NCI-H2171 treated with DMSO at 0.1 percent for 48 hours (cell line): ENCODE measurements at places on chromosomes 16 and 17.

DNA sequence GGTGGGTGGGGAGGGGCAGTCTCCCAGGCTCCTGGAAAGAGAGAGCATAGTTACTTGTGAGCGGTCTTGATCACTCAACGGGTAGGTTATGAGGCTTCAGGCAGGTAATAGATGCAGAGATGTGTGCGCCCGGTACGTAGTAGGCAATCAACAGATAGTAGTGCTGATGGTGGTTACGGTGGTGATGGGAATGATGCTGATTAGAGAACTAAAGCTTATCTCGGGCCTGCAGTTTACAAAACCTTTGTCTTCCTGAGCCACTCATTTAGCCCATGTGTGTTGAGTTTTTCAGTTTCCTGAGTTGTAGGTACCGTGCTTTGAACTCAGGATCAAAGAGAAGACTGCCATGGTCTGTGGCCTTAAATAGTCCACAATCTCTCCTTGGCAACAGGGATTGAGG is 401.0 kb downstream of the SNX29 start:
- no peak for DNase-seq

GRCh38 chr17:44914148-44914547 is 1.2 kb downstream of the GFAP start:
- peak; percentile 14 for DNase-seq

GRCh38 chr17:40966848-40967247 is at the start of gene KRT39:
KRT39 (minus strand) TSS chr17:40966948; CDS start chr17:40966856, 92 bp downstream.
- no peak for DNase-seq

DNA sequence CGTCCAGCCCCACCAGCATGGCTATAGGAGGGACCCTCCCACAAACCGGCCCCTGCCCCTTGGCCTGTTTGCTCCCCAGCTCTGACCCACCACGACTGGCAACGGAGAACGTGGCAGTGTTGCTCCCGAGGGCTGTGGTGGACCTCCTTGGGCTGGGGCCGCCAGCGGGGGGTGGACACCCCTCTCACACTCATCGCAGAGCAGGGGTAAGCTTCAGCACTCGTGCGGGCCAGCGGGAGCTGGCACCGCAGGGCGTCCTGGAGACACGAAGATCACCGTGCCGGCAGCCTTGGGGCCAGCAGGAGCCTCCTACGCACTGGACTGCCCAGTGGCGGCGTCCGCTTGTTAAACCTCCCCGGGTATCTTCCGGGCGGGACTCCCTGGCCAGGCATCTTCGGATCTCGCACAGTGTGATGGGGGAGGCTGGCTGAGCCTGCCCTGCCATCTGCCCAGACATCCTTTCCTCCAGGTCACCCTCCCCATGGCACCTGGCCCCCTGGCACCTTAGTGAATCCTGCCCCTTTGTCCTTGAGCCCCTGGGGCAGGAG is 53.5 kb downstream of the ABR start:
- no peak for DNase-seq

DNA sequence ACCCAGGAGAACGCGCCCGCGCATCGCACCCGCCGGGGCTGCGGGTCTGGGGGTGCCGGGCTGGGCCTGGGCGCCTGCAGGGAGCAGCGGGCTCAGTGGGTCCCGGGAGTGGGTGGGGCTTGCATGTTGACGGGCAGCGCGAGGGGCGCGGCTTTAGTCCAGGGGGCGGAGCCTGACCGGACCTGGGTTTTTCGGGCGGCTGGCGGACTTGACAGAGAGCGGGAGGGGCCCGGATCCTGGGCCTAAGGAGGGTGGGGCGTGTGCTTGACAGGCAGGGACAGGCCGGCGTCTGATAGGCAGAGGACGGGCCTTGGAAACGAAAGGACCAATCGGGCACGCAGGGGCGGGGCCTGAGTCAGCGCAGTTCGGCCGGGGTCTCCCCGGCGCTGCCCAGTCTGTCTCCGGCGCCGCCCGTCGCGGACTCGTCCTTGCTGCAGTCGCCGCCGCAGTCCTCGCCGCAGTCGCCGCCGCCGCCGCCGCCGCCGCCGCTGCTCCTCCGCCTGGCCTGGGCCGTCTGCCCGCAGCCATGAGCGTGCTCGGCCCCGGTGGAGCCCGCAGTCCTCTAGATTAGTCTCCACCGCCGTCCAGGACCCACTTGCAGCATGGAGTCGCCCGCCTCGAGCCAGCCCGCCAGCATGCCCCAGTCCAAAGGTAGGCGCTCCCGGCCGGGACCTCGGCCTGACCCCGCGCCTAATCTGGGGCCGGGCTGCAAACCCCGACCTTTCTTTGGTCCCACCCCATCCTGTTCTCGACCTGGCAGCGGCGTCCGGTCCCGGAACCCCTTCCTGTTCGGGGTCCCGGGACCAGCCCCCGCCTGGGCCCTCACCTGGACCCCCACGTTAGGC is at the start of gene MAP2K3:
TSS of gene MAP2K3 (plus strand) at position 393 of the 845 bp plus-strand sequence. CDS start at position 603, 210 bp downstream.
- DNase-seq: peak; percentile 97

- no peak for DNase-seq
These were observed 369 bp upstream of the BTBD17 start for GRCh38 chr17:74362069-74362405.

DNA sequence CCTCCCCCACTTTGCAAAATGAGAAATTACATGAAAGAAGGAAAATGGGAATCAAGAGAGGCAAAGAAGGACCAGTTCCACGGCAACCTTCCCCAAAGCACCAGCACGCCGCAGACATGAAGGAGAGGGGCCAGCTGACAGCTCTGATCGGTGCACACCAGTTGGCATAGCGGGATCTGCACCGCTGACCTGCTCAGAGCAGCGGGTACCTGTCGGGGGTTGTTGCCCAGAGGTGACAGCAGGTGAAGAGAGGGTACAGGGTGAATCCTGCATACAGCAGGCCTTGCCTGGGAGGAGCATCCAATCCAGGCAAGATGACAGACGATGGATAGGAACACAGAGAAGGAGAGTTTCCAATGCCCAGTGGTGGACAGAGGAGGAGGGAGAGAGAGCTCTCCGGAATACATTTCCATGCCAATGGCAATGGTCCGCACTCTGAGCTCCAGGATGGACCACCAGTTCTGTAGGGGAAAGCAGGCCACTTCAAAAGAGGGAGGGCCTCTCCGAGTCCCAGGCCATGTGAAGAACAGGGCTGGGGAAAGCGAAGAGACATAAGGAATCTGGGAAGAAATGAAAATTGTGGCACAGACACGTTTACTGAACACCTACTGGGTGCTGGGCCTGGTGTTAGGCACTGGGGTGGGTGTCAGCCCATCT is 24.0 kb downstream of the CEP295NL start:
- peak; percentile 19 for DNase-seq

- no peak for DNase-seq
These were observed 70.7 kb downstream of the OMG start for GRCh38 chr17:31226373-31226772.

GRCh38 chr16:85126705-85127378 is 14.6 kb upstream of the CIBAR2 start:
- DNase-seq: peak; percentile 98

DNA sequence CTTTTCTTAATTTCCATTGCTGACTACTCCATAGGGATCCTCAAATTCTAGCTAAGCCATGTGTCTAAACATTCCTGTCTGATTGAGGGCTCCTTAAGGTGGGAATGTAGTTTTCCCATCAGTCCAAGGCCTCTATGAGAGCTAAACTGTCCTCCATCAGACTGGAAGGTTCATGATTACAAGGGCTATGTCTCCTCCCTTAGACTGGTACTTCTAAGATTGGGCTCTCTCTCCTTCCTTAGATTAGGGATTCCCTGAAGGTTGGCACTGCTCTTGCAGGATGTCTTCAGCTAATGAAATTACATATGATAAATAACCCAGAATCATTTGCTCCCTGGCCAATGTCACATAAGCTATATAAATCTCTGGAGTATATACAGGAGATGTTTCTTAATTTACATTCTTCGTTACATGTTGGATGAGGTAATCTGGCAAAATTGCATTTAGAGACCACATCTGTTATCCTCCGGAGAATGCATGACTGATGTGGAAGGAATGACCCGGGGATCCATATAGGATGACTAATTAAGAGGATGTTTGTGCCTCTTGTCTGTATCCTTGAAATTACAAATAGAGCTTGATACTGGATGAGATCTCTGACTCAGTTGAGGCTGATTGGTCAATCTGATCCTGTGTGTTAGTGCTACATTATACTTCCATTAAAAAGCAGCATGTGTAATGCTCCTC is 14.2 kb downstream of the B4GALNT2 start:
- no peak for DNase-seq

DNA sequence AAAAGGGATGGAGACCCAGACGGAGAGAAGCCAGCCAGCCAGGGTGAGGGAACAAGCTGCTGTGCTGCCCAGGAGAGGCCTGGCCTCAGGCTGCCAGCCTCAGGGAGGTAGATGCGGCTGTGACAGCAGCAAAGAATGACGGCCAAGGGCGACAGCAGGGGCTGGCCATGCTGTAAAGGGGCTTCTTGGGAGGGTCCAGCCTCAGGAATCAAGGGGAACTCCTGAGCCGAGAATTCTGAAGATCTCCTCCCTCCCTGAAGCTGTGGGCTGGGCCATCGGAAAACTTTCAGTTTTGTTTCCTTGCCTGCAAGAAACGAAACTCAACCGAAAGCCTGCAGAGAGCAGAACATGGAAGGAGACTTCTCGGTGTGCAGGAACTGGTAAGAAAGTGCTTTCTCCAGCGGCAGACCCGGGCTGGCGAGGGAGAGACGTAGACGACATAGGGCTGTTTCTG is at the start of gene XAF1:
TSS of gene XAF1 (plus strand) at position 316 of the 454 bp plus-strand sequence. CDS start at position 349, 33 bp downstream.
- no peak for DNase-seq

DNA sequence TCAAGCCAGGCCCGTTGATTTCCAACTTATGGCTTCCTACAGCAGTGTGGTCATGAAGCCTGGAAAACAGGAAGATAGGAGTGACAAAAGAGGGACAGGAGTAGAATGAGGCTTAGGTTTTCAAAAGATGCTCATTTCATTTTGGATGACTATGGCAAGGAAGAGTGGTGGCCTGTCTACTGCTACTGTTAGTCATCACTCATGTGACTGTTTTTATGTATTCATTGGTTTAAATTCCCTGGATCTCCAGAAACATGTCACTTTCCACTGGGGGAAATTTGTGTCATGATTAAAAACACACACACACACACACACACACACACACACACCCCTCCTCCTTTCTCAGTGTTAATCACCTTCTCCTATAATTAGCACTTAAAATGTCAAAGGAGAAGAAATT is 1.1 kb upstream of the CYLD start:
- no peak for DNase-seq

DNA sequence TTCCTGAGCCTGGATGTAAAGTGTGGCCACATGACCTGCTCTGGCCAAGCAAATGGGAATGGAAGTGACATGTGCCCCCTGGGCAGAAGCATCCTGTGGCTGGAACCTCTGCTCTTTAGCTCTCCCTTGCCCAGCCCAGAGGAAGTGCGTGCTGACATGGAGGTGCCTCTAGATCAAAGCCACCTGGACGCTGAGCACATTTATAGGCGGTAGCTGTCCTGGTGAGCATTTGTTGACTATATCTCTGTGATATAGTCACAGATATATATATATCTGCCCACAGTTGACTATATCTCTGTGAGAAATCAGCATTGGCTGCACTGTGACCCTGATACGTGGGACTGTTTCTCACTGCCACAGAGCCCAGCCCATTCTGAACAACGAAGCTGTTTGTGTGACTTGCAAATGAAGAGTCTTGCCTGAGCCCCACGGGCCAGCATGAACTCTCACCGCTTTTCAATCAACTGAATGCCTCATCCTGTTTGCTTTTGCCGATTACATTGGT is 118.8 kb downstream of the C16orf95 start:
- DNase-seq: no peak

- DNase-seq: peak; percentile 85
These were observed 215.9 kb downstream of the RPTOR start for GRCh38 chr17:80760511-80760911.

DNA sequence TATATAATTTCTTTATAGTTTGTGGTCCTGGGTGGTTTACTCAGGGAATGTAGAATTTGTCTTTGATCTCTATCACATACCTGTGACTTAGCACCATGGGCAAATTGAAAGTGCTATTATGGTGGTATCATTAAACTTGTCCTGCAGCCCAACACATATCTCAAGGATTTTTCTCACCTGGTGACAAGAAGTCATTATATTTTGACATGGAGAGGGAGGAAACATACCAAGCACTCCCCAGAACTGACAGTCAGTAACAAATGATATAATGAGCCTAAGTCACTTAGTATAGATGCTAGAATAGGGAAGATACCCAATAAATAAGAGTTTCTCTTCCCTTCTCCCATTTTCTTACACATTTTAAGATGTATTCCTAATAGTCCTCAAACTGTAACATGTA is 805.5 kb upstream of the KIF2B start:
- no peak for DNase-seq

DNA sequence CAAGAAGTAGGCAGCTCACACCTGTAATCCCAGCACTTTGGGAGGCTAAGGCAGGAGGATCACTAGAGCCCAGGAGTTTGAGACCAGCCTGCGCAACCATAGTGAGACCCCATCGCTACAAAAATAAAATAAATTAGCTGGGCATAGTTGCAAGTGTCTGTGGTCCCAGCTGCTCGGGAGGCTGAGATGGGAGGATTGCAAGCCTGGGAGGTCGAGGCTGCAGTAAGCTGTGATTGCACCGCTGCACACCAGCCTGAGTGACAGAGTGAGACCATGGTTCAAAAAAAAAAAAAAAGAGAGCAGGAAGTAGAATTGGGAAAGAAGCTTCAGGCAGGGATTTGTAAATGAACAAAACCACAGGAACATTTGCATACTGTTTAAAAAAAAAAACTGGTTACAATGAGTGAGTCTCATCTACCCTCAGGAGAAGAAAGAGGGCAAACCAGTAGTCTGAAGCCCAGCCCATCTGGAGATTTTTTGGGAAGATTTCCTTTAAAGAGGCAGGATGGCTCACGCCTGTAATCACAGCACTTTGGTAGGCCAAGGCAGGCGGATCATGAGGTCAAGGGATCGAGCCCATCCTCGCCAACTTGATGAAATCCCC is 7.9 kb downstream of the MPV17L start:
- DNase-seq: no peak

GRCh38 chr17:73614256-73614655 is 30.0 kb downstream of the SDK2 start:
- no peak for DNase-seq

GRCh38 chr17:68908045-68908444 is 47.1 kb downstream of the ABCA8 start:
- DNase-seq: no peak

DNA sequence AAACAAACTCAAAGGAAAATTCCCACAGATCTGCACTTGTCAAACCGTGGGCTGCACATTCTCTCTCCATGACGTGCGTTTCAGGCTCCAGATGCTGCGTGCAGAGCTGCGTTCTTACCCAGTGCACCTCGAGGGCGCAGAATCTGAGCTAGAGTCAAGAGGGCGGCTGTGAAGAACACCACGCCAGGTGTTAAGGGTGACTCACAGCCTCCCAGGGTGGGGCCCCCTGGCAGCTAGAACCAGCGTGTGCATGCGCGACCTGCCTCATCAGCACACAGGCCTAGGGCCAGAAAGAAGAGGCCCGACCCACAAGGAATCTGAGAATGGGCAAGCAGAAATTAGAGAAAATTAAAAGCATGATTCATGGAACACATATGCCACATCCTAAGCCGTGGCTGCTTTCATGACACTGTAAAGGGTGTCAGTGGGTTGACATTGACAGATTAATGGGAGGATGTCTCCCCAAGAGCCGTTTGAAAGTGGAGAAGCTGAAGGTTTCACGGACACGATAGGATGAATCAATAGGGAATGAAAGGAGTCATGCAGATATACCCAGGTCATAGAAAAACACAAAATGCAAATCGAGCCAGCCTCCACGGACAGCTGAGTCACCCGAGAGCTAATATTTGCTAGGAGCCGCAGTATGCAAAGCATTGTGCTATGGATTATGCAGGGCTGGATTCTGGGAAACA is 29.0 kb downstream of the MARCHF10 start:
- peak; percentile 98 for DNase-seq
